ENCODE measurements at places on chromosomes 3 and 15.
A peak's percentile ranks its signal among the peaks of the same experiment; 100 is the strongest.

DNA sequence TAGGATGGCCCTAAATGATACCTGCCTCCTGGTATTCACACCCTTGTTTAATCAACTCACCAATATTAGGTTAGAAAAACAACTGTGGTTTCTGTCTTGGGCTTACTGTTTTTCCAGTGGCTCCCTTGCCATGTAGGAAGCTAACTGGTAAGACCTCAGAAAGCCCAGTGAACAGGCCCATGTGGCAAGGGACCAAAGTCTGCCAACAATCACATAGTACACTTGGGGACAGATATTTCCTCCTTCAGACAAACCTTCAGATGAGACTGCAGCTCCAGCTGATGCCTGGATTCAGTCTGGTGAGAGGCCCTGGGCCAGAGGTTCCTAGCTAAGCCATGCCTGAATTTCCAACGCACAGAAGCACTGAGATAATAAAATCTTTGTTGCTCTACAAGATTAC lies 96.1 kb downstream of the GSK3B start:
- DNase-seq = no peak

GRCh38 chr15:77121599-77121998 lies 50.7 kb upstream of the TSPAN3 start:
- DNase-seq = no peak

DNA sequence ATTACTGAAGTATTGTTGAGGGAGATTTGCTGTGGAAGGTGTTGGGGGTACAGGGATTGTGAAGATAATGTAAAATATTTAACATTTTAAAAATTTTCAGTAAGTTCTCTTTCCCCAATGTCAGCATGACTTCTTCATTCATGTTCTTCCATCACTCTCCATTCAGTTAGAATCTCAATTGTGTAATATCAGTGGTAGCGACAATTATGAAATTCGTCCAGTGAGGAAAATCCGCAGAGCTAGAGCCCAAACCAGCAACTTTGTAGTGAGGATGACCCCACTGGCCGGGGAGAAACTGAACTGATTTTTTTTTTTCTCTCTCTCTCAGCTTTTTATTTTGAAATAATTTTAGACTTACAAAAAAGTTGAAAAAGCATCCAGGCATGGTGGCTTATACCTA lies 171.7 kb downstream of the PGPEP1L start:
- DNase-seq = no peak

DNA sequence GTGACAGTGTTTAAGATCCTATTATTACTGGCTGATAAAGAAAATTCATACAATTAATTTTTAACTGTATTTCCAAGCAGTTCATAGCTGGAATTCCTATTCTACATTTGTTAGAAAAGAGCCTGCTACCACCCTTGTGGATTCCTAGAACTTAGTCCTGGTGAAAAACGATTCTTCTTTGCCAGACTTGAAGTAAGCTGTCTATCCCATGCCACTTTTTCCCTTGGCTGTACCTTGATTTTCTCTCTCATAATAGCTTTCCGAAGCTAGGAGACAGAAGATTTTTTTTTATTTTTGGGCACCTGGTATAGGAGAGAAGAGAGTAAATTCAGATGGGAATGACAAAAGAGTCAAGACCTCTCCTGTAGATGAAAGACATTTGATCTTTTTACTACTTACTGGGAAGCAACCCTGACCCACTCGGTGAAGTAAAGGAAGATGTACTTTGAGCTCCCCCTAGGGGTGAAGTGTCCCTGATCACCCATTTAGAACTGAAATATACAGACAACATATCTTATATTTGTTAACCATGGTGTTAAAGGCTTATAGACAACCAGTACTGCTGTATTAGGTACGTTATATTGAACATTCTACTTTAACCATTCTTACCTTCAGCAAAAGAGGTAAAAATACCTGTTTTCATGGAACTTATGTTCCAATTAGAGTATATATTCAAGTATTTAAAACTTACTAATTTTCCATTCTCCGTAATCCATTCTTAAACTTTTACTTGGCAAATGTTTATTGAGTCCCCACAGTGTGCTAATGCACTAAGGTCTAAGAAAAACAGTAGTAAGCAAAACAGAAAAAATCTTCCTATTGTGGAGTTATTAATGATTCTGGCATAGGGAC lies 36.2 kb upstream of the C3orf38 start:
- DNase-seq = peak; percentile 9

- no peak for DNase-seq
Measured at GRCh38 chr15:41656188-41656587, 4.0 kb upstream of the MGA start.

- DNase-seq = no peak
Measured at GRCh38 chr3:45958321-45958791, 15.1 kb downstream of the CXCR6 start.

DNA sequence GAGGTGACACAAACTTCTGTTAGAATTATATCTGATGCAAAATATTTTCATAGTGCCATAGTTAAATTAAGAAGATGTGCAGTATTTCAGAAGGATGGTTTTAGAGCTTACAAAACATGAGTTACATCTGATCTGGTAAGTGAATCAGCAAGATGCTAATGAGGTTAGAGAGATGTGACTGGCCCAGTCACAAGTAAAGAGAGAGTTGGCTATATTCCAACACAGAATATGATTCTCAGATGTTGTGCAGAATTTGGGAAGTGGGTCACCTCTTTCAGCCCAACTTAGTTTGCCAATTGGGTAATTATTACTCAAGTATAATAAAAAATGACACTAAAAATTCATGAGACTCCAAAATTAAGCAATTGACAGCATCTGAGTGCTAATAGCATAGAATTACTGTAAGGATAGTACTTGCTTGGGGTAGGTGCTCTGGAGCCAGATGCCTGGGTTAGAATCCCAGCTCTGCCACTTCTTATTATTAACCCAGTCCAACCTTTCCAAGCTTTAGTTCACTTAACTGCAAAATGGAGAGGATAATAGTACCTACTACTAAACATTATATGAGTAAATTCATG lies 30.8 kb downstream of the P2RY1 start:
- DNase-seq = no peak

DNA sequence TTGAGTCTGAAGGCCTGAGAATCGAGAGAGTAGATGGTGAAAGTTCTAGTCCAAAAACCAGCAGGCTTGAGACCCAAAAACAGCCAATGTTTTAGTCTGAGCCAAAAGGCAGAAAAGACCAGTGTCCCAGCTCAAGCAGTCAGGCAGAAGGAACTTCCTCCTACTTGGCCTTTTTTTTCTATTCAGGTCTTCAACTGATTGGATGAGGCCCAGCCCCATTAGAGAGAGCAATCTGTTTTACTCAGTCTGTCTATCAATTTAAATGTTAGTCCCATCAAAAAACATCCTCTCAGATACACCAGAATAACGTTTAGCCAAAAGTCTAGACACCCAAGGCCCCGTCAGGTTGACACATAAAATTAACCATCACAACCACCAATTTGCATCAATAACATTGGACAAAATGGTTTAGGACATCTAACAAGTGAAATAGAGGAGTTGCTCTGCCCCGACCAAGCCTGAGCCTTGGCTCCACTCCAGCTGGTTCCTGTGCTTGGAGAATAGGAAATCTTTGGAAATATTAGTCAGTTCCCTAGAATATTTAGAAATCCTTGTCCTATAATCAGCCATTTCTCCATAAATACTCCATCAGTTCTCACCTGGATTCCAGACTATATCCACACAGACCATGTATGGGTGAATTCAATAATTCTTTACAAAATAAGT lies 51.4 kb upstream of the LIPC start:
- peak; percentile 30 for DNase-seq

All from NCI-H446 (cell line).